ENCODE measurements at places on chromosomes 3 and 15. TPM values are rescaled to one million over a fixed set of nuclear protein-coding genes. Genes with fewer than 3 reads are reported as not detected.

The HRG gene
- not detected for total RNA-seq

The FAM162A gene
- 50.0 TPM for total RNA-seq

The IQCF5 gene
- total RNA-seq = not detected

The ADAMTS9 gene
- not detected for total RNA-seq

The NOX5 gene
- 0.02 TPM for total RNA-seq

The ARGFX gene
- not detected for total RNA-seq

The EPHB1 gene
- total RNA-seq = 0.43 TPM

The MESP2 gene
- total RNA-seq = not detected

The ACY1 gene
- 31.2 TPM for total RNA-seq

The CCRL2 gene
- 4.1 TPM for total RNA-seq

The ITPKA gene
- 0.93 TPM for total RNA-seq

The HDC gene
- 0.32 TPM for total RNA-seq

The OSTN gene
- total RNA-seq = not detected

The DZIP1L gene
- not detected for total RNA-seq

The LMAN1L gene
- 0.64 TPM for total RNA-seq

The CIDEC gene
- not detected for total RNA-seq

The TMIE gene
- total RNA-seq = 0.23 TPM

The SNTN gene
- not detected for total RNA-seq

The ESYT3 gene
- total RNA-seq = 1.2 TPM

The CACNA2D2 gene
- 0.41 TPM for total RNA-seq

The RHCG gene
- not detected for total RNA-seq

The RNF123 gene
- total RNA-seq = 50.0 TPM

The ACKR2 gene
- total RNA-seq = 1.00 TPM

The BMF gene
- total RNA-seq = 5.5 TPM
